Esophagus squamous epithelium (tissue), 5 donors: ENCODE measurements at places on chromosomes 12 and 14. TPM values are rescaled to one million over a fixed set of nuclear protein-coding genes. Genes with fewer than 3 reads are reported as not detected.
A peak's percentile ranks its signal among the peaks of the same experiment; 100 is the strongest.

GRCh38 chr12:82817368-82817767 lies 130.7 kb downstream of the TMTC2 start:
- DNase-seq: no peak

DNA sequence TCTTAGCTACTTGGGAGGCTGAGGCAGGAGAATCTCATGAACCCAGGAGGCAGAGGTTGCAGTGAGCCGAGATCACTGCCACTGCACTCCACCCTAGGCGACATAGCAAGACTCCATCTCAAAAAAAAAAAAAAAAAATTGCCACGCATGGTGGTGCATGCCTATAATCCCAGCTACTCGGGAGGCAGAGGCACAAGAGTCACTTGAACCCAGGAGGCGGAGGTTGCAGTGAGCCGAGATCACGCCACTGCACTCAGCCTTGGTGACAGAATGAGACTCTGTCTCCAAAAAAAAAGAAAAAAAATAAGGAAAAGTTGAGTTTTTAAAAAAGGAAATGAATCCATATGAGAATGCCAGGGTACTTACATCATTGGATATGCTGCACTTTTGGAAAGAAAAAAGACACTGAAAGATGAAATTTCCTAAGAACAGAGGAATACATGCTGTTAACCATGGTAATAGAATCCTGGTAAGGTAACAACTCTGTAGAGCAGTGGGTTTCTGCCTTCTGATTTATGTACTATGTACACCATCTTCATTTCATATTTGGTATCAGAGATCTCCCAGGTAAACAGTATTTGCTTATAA lies 222.7 kb downstream of the ERC1 start:
- DNase-seq: no peak

DNA sequence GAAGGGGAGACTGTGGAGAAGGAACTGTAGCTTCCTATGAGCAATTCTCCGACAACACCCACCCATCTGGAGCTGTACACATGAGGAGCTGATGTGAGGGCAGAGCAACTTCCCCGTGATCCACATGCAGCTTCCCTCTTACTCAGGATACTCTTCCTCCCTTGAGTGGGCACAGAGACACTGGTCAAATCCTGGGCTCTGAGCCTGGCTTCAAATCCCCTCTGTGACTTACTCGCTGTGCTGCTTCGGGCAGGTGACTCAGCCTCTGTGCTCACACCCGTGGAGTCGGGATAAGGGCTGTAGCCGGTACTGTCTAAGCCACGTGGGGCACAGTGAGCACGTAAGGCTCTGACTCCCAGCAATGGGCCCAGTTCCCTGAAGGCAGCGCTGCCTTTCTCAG lies 31.1 kb downstream of the ZFYVE21 start:
- no peak for DNase-seq

DNA sequence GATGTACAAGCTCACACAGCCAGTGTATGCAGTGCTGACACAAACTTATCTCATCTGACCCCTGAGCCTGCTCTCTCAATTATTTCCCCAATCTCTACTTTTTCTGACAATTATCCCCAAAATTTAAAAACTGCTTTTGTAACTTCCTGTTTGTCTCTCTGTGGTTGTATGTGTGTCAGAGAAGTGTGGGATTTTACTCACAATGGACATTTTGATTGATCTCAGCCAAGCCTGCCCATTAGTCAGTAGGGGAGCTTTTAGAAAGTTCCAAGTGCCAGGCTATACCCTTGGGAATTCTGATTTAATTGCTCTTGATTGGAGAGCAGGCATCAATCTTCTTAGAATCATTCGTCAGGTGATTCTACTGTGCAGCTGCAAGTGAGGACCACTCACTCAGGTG lies 64.9 kb upstream of the LMNTD1 start:
- no peak for DNase-seq

- DNase-seq: peak; percentile 63
Measured at GRCh38 chr14:90396341-90397339, at the start of gene CALM1. TSS of gene CALM1 (plus strand) at chr14:90397029. CDS start at chr14:90397231, 202 bp downstream.

DNA sequence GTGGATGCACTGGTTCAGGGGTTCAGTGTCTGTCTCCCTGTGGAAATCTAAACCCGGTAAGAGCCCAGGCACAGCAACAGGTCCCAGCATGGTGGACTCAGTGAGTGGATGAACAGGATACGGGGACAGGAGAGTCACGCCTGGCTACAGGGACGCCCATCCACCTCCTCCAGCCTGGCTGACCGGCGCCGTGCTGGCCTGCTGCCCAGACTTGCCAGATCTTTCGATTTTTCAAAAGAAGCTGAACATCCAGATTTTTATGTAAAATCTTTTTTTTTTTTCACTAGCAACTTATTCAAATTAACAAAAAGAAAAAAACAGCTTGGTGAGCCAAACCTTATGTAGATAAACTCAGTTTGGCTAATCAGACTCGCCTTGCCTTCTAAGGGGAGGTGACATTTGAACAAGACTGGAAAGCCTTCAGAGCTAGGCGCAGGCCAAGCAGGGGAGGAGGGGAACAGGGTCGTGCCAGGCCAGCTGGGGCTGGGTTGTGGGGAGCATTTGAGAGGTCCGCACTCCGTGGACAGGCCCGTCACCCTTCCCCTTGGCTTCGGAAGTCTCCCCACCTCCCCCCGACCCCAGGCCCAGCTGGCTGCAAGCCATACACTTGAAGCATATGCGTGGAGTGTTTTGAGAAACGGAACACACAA lies 87.8 kb upstream of the NCOR2 start:
- no peak for DNase-seq

- DNase-seq: no peak
Measured at GRCh38 chr12:65741656-65742017, 82.6 kb upstream of the HMGA2 start.

GRCh38 chr12:3303410-3304136 lies 187.4 kb upstream of the PRMT8 start:
- no peak for DNase-seq

DNA sequence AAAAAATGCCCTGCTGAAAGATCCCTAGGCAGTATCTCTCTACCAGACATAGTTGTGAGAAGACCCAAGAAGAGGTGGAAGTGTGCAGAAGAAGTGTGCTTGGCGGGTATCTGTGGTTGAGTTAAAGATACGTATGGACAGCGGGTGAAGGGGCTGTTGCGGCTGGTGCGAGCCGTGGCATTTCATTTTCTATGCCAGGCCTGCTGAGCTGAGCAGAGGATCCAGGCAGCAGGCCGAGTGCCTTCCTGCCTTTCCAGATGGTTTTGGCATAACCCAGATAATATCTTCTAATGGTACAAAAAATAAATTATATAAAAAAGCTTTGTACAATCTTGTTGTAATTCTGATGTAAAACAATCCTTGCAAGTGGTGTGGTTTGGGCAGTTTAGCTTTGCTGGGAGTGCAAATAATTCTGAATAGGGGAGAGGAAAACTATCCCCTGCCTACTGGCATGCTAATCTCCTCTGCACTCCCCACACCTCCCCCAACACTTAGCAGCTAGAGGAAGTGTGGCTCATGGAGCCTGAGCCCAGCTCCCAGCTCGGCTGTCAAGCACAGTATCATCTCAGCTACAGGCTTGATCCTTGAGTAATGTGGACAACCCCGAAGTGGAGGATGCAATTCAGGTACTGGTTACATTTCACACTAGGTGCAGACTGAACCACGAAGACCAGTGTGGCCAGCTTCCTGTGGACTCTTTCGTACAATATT lies 168.9 kb downstream of the VRK1 start:
- DNase-seq: no peak

DNA sequence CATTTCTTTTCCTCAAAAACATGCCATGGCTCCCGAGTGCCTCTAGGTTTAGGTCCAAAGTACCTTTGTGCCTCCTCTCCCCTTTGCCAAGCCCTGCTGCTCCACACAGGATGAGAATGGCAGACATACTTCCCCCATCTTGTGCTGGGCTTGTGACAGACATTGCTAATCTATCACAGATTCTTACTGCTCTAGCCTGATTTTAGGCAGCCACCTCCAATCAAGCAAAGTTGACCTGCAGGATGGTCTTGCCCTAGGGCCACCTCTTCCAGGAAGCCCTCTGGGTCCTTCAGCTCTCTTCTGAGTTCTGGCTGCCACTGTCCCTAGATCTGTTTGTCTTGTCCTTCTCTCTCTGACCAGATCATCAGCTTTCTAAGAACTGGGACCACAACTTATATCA lies 20.5 kb downstream of the FOXN4 start:
- DNase-seq: no peak

- DNase-seq: no peak
Measured at GRCh38 chr12:129213551-129213950, 360.3 kb downstream of the GLT1D1 start.

DNA sequence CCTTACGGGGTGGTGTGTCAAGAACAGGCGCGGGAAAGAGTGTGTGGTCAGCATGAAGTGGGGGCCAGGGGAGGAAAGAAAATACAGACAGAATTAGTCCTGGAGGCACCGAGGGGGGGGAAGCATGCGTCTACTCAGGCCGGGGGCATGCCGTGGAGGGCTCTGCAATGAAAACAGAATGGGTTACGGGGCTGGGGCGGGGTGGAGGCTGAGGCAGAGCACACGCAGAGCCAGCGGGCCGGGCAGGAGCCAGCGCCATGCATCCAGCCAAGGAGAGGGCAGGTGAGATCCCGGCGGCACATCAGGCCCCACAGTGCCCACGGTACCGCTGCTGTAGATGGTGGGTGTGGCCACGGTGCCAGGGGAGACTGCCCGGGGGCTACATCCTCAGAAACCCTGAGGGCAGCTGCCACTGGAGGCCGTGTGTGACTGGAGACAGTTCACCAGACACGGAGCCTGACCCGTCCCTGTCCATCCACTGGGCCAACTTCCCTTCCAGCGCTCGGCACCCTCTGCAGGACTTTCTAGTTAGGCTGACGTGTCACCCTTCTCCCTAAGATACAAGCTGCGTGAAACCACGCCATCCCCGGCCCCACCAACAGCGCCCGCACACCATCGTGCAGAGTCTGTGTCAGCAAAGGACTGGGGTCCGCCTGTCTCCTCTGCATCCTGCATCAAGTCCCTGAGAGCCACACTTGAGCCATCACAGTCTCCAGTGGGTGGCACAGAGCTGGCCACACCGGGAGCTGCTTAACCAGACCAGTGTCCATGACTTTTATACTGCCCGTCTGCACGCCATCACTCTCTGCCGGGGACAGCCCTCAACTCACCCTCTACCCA lies 87.4 kb downstream of the PIWIL1 start:
- no peak for DNase-seq

Gene PALS1
- 26.5 TPM for total RNA-seq

Gene DPF3
- under 0.01 TPM for total RNA-seq
